ENCODE measurements at places on chromosomes 2 and 18. TPM values are rescaled to one million over a fixed set of nuclear protein-coding genes. Genes with fewer than 3 reads are reported as not detected.
A peak's percentile ranks its signal among the peaks of the same experiment; 100 is the strongest.

GRCh38 chr2:218615868-218616315 lies 8.2 kb downstream of the PLCD4 start:
- no peak for DNase-seq

Gene EDAR
- 0.37 TPM for total RNA-seq

GRCh38 chr2:38033646-38034045 lies 42.3 kb downstream of the CYP1B1 start:
- DNase-seq = no peak

DNA sequence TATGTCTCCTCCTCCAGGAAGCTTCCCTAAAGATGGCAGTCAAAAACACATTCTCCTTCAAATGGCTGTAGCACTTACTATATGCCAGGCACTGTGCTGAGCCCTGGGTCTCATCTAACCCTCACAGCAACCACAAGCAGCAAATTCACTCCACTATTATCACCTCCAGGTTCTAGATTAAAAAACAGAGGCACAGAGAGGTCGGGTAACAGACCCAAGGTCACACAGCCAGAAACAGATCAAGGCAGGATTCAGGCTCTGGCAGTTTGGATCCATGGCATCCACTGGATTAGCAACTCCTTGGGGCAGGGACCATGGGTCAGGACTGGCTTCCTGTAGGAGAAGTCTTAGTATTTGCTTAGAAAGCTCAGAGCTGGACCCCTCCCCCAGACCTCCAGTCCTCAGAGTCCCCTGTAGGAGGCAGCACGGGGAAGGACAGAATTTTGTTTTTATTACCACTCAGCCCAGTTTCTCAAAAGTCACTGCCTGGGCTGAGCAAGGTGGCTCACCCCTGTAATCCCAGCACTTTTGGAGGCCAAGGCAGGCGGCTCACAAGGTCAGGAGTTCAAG lies 34.4 kb downstream of the ZFP36L2 start:
- no peak for DNase-seq

- no peak for DNase-seq
Measured at GRCh38 chr2:60498127-60498815, 55.2 kb downstream of the BCL11A start.

DNA sequence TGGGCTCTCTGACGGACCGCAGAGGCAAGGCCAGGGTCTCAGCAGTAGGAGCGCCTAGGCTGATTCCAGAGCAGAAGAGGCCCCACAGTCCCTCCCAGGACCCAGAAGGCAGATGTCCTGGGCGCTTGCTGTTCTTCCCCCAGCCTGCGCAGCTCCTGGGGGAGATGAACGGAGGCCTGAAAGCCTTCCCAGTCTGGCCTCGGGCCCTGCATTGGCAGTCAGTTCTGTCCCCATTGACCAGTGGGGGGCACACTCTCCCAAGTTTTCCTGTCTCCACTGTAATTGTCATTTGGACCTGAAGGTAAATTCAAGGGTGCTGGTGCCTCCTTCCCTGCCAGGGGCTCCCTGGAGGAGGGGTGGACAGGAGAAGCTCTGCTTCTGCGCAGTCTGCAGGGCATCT lies 345.7 kb downstream of the CYP26B1 start:
- peak; percentile 75 for DNase-seq

GRCh38 chr2:164595031-164595430 lies 26.3 kb downstream of the GRB14 start:
- DNase-seq = no peak

Gene FAM161A
- 11.1 TPM for total RNA-seq

DNA sequence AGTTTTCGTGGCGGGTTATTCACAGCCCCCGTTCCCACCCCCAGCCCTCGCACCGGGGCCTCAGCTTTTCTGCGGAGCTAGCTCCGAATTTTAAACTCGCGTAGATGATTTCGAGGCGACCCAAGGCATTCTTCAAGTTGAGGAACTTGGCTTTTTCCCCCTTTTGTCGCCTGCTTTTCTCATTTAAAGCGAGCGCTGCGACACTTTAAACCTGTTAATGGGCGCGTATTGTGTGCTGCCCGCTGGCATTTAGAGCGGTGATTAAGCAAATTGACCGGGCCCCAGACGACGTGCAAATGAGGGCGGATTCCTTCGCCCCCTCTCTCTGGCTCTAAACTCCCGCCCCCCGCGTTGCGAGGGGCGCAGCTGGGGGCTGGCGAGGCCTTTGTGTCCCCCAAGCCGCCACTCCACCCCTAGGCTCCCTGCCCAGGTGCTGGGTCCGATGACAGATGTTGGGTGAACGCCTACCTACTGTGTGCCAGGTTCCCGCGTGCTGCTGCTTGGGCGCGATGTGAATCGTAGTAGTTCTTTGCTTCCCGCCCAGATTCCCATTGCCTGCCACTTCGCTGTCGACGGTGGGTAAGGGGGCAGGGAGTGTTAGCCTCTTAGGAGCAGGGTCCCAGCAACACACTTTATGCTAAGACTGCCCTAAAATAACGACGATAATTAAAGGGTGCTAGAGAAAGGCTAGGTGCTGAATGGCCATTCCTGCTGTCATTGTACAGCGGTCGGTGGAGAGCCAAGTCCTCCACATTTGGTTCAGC lies 1.9 kb downstream of the TCF7L1 start:
- DNase-seq = no peak

DNA sequence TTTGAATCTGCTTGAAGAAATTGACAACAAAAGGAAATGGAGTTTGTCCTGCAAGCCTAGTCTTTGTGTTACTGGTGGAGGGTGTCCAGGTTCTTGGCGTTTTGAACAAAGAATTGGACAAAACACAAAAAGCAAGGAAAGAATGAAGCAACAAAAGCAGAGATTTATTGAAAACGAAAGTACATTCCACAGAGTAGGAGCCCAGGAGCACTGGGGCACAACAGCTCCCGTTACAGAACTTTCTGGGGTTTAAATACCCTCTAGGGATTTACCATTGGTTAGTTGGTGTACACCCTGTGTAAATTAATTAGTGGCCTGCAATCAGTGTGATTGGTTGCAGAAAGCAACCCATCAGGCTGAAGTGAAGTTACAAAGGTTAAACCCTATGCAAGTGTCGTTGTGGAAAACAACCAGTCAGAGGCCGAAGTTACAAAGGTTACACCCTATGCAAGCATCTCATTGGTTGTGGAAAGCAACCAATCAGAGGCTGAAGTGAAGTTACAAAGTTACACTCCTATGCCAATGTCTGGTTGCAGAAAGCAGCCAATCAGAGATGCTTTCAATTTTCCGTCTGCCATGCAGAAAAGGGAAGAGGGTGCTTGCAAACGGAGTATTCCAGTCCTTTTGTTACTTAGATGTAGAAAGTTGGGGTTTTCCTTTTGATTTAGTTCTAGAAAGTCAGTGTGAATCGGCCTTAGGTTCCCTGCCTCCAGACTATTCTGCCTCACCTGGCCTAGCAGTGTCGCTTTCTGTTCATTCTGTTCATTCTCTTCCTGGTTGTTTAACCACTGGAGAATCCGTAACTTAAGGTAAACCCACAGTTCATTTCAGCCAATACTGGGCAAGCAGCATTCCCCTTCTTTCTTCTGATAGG lies 47.6 kb upstream of the PTH2R start:
- DNase-seq = no peak

DNA sequence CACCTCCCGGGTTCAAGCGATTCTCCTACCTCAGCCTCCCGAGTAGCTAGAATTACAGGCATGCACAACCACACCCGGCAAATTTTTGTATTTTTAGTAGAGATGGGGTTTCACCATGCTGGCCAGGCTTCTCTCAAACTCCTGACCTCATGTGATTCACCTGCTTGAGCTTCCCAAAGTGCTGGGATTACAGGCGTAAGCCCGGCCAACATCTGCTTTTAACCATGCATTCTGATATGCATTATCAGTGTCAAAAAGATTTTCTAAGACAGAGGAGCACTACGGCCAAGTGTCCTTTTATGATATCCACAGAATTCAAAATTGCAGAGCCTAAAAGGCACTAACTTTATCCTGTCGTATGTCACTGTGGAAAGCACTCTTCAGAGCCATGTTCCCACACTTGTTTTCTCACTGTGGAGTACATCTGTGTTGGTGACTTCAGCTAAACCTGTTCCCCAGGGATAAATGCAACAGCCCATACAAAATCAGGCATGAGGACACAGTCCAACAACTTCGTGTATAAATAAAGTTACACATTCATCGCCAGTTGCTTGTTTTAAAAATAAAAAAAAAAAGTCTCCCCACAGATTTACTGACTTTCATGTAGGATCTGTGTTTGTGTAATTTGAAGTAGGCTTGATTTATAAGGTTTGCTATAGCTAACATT lies 56.4 kb downstream of the STK25 start:
- DNase-seq = no peak

GRCh38 chr2:181953881-181954537 lies 31.6 kb upstream of the PPP1R1C start:
- DNase-seq = peak; percentile 77

GRCh38 chr2:52810460-52810859 lies 957.1 kb upstream of the CHAC2 start:
- DNase-seq = peak; percentile 49

Gene G6PC2
- 0.37 TPM for total RNA-seq

DNA sequence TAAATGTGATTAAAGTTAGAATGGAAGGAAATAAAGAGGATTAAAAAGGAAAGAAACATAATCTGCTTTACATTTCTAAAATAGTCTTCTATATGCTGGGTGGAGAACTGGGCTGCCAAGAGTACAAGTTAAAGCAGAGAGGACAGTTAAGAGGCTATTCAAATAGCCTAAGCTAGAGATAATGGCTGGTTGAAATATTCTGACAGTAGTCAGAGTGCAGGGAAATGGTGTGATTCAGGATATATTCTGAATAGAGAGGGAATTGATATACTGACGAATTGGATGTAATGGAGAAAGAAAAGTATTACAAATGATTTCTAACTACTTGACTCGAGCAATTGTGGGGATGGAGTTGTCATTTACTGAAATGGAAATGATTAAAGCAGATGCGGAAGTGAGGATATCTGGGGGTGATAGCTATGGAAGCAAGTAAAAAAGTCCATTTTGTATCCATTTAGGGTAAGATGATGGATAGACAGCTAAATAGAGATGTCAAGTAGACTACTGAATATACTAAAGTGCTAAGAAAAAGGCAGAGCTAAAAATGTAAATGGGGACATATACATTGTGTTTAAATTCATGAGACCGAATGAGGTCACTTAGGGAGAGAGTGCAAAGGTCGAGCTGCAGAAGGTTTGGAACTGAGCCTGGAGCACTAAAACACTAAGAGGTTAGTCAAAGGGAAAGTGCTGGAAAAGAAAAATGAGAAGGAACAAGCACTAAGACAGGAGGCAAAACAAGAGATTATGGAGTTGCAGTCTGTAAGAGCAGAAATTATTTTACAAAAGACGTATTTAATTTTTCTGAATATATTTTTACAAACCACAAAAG lies 696.8 kb downstream of the LRRTM4 start:
- DNase-seq = no peak

Gene UGT1A3
- not detected for total RNA-seq

Gene SERPINB10
- 0.64 TPM for total RNA-seq

Measured in lung (tissue), 17 donors.